ENCODE measurements at places on chromosomes 3 and 15. TPM values are rescaled to one million over a fixed set of nuclear protein-coding genes. Genes with fewer than 3 reads are reported as not detected.

GRCh38 chr3:36843065-36844051, 79.0 kb upstream of the DCLK3 start:
- no peak for DNase-seq

DNA sequence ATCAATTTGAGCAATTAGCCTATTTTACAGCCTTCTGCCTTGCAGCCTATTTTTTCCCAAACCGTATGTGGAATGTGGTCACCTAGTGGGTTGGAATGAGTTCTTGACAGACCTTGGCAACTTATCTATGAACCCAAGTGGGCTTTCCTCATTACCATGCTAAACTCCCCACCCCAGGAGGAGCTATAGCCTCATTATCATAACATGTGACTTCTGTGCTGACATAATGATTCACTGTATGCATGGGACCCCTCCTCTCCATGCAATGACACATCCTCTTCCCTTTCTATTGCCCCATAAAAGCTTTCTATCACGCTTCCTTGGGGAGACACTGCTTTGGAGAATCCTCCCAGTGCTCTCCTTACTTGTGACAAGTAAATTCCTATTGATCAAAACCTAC, 83.5 kb upstream of the FHIT start:
- no peak for DNase-seq

DNA sequence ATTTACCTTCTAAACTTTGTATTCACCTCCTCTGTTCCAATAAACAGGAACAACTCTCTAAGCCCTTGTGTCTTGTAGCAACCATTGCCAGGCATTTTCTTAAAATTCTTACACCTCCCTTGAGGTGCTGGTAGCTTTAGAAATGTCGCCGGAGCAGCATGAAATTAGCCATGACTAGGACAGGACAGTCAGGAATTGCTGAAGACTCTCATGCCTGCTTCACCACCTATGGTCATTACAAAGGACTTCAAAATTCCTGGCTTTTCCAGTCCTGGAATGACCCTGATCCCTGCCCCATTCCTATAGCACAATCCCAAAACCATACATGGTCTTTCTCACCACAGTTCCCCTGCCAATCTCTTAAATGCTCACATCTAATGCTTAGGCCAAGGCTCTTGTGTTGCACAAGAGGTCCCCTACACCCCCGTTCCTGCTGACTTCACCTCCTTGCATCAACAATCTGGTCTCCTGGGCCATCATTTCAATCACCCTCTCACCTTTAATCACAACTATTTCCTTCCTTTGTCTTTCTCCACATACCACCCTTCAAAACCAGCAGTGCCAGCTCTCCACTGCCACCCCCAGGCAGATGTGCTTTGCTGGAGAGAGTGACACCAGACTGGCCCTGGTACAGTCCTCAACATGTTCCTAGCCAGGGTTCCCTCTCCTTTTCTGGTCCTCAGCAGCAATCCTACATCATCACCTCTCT, 113.2 kb upstream of the TJP1 start:
- no peak for DNase-seq

GOLGA6D gene
- not detected for total RNA-seq
